ENCODE measurements at places on chromosomes 6 and 20.

DNA sequence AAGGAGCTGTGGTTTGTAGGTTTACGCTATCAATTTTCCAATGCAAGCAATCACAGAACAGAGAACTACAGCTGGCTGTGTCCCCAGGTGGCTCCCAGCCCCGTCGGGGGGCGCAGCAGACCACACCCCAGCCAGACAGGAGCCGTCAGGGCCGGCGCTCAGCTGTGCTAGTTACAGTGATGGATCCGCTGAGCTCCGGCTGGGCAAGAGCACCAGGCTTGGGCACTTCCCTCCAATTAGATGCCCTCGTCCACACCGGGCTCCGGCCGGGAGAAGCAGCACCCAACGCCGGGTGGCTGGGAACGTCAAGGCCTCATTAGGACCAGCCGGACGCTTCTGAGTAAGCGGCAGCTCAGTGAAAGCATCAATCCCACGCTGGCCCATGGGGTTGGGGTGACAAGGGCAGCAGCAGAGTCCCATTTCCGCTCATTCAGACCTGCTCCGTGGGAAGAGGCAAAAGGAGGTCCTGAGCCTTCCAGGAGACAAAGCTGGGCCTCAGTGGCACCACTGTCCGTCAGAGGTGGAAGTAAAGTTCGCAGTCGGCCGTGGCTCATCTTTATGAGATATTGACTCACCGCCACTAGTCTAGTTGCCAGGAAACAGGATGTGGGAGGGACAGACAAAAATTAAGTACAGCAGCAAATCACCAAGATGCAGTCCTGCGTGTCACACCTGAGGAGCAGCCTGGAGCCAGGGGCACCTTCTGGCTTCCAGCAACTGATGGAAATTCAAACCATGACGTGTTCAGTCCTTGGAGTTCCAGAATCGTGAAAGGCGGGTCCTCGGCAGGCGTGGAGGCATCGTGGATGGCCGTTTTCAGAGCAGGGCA is 164.1 kb downstream of the TAF4 start:
- no peak for DNase-seq

DNA sequence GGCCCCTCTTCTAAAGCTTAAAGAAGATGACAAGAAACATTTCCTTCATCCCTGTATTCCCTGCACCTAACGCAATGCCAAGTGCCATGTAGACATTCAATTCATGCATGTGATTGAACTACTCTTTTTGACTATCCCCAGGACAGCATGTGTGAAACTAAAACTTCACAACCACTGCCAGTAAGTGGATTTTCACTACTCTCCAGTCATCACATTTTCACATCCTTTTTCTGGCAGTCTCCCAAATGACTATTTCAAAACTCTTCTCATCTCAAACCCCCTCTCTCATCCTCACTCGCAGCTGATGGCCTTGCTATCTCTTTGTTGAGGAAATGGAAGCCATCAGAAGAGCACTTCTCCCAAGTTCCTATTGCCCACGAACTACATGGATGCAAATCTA is 122.6 kb downstream of the OPRM1 start:
- DNase-seq: no peak

DNA sequence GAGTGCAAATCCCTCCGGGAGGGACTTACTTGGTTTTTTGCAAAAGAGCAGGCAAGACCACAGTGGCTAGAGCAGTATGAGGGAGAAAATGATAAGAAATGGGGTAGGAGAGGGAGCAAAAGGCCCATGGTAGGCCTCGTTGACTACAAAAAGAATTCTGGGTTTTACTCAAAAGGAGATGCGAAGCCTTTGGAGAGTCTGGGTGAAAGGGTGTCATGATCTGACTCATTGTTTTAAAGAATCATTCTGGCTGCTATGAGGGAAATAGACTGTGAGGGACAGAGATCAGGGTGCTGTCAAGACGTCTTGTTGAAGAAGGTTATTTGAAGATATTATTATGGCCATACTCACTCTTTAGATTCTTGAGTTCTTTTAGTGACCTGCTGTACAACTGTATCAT is 13.0 kb downstream of the TBC1D32 start:
- DNase-seq: no peak

GRCh38 chr6:68915586-68915985 is 280.5 kb downstream of the ADGRB3 start:
- no peak for DNase-seq

DNA sequence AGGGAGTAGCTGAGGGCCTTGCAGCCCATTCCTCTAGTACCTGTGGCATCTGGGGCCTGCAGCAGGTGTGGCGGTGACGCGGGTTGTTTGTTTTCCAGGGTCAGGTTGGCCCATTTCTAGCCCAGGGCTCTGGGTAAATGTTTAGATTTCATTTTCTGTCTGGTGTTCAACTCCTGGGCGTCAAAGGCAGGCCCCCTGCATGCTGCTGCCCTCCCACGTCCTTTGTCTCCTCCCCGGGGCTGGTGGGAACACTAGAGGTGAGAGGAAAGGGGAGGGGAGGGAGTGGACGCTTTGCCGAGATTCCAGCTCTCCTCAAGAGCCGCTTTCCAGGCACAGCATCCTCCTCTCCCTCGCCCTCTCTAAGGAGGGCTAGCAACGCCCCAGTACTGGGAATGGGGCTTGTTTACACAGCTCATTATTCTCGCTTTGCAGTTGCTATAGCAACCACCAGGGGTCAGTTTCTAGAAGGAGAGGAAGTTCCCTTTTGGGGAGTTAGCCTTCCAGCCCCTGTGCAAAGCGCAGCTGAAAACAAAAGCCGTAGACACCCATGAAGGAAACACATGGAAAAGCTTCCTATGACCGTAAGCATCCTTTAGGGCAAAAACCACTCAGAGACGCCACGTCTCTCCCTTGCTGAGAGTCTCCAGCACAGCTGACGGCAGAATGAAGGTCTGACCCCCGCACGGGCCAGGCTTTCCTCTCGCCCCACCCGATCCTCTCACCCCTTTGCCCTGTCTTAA is 170.6 kb downstream of the LY86 start:
- no peak for DNase-seq

DNA sequence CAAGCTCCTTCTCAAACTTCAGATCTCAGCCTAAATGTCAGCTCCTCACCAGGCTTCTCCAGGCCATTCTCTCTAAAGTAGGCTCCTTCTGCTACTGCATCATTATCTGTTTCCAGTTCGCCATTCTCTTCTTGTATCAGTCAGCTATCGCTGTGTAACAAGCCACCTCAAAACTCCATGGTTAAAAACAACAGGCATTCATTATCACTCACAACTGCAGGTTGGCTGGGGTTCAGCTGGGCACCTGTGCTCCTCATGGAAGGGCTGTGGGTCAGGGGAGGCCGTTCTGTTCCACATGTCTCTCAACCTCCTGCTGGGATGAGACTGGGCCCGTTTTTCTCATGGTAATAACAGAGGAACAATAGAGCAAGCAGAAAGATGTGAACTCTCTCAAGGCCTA is 28.7 kb downstream of the PRND start:
- no peak for DNase-seq

GRCh38 chr20:22307409-22307808 is 277.0 kb downstream of the FOXA2 start:
- no peak for DNase-seq

DNA sequence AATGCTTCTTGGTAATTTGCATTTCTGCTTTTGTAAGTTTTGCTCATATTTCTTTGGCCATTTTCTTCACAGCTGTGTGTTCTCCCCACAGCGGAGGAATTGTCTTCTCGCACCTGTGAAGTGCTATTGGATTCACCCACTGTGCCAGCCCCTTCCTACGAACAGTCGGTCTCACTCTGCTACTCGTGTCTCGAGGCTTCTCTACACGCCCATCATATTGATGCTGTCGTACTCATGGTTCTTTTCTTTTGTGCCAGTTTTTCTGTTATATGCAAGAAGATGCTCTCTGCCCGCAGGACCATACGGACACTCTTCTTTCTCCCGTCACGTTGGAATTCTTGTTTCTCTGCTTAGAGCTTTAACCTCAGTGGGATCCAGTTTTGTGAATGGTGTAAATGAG is 200.3 kb downstream of the DLL1 start:
- DNase-seq: no peak

DNA sequence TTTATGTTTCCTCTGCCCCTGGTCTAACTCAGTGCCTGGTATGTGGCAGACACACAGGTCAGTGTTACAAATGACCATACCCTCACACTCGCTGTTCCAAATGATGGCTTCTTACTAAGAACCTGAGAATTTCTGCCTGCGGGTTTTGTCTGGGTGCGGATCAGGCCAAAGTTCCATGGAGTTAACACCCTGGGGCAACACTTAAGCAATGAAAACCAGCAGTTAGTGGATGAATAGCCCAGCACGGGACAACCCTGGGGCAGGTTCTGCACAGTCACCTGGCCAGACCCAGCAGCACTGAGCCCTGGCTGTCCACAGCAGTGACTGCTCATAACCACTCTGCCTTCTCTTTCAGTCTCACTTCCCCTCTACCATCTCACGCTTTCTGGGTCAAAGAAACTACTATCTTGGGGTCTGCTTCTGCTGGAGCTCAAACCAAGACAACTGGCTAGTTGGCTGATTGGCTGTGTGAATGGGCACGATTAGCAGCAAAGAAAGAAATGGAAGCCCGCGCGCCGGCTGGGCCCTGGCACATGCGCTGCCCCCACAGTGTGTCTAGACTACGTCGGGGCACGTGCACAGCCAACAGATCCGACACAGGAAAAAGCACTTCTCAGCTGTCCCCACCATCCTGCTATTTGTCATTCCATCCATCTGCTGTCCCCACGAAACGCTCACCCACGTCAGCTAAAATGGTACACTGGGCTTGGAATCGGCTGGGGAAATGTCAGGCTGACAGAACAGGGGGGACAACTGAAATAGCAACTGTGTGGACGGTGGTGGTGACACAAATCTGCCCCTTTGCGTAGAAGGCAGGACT is 36.6 kb downstream of the MGME1 start:
- DNase-seq: no peak

DNA sequence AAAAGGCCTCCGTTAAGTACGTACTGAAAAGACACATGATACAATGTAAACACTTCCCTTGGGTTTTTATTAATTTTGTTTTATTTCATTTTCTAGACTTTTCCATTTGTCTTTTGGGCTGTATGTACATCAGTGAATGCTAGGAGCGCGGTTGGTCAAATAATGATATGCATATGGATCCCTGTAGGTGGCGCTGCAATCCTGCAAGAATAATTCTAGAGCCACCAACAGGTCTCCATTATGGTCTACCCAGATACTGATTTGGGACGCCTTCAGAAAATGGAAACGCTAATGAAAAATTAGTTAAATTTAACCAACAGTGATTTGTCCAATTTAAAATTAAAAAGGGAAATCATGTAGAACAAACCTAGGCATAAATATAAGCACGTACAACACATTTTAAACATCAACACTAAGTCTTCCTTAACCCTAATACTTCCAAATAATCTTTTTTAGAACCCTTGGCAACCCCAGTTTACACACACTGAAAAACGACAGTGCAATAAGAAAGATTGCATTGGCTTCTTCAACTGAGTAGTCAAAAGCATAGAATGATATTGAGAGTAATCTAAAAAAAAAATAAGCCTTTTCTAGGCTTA is 433.5 kb downstream of the RFPL4B start:
- DNase-seq: no peak

DNA sequence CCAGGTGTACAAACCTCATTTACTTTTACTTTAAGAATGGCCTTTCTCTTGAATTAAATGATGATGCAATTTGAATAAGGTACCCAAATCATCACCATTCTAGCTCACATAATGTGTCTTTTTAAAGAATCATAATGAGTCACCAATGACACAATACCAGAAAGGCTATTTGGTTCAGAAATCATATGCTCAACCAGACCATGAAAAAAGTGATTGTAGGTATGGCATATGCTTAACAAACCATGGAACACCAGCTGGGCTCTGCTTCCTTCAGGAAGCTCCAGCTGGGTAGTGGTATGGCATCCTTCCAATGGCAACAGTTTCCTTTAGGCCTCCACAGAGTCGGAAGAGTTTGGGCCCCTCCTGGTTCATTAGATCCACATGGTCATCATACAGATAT is 128.2 kb downstream of the FRK start:
- DNase-seq: no peak

DNA sequence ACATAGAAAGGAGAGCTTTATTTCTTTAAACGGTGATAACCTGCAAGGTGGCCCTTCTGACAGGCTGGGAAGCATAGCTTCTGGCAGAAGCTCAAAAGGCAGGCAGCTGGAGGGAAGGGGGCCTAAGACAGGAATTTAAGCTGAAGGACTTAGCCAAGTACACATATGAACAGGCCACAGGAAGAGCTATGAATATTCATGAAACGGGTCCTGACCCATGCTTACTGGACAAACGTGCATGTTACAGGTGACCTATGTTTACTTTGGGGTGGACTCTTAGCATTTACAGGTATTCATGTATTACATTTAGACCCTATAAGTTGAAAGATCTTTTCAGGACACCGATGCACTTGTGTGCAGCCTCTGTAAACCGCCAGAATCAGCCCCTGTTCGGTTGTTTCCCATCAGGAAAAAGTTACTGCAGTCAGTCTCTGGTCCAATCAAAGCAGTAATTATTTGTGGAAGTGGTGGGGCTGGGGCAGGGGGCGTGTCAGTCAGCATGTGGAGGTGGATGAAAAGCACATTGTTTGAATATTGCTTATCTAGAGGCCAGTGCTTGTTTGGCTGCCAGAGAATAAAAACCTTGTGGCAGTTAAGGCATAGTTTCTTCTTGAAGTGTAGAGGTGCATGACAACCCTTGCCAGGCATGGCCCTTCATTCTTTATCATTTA is 2.9 kb upstream of the GZF1 start:
- DNase-seq: no peak

DNA sequence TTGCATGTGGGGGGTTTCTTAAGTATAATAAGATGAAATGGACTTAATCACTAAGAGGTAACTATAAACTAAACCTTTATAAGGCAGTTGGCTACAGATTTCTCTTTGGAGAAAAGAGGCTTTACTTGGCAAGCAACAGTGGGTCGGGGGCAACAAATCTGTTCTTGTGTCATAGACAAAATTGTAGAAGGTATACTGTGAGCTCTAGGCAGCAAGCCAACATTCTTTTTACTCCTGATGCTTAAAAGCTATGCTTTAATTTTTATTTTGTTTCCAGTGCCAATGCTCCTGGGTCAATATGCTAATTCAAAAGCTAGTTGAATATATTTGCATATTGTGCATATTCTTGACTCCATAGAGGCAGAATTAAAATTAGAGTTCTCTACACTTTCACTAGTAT is 495.4 kb downstream of the BTBD3 start:
- DNase-seq: no peak

GRCh38 chr6:3822747-3823445 is 26.3 kb upstream of the FAM50B start:
- DNase-seq: no peak

- DNase-seq: no peak
Observed at GRCh38 chr6:129544892-129545612, 164.9 kb downstream of the ARHGAP18 start.

DNA sequence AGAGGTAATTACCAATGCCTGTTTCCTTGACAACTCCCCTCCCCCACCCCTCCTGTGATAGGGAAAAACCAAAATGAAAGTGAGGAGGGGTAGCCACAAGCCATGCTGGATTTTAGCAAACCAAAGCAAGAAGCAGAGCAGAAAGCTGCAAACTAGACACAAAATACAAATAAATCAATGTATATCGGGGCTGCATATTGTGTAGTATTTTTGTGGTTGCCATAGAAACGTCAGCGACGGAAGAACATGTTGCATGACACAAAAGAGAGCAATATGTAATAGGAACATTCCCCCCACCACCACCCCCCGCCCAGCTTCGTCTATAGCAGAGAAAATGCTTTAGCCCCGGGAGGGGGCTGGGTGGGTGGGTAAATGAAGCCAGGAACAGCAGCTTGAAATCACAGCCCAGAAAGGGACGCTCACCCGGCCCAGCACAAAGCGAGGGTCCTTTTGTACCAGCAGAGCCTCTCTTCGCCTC is 548 bp downstream of the AGPAT4 start:
- peak; percentile 7 for DNase-seq
